Psoas muscle (tissue), 8 donors: ENCODE measurements at places on chromosomes 16 and 17. TPM values are rescaled to one million over a fixed set of nuclear protein-coding genes. Genes with fewer than 3 reads are reported as not detected.

- peak; percentile 19 for DNase-seq
Observed at GRCh38 chr17:38539386-38539785, 66.4 kb downstream of the SRCIN1 start.

The TBX6 gene
- polyA plus RNA-seq: 1.5 TPM

DNA sequence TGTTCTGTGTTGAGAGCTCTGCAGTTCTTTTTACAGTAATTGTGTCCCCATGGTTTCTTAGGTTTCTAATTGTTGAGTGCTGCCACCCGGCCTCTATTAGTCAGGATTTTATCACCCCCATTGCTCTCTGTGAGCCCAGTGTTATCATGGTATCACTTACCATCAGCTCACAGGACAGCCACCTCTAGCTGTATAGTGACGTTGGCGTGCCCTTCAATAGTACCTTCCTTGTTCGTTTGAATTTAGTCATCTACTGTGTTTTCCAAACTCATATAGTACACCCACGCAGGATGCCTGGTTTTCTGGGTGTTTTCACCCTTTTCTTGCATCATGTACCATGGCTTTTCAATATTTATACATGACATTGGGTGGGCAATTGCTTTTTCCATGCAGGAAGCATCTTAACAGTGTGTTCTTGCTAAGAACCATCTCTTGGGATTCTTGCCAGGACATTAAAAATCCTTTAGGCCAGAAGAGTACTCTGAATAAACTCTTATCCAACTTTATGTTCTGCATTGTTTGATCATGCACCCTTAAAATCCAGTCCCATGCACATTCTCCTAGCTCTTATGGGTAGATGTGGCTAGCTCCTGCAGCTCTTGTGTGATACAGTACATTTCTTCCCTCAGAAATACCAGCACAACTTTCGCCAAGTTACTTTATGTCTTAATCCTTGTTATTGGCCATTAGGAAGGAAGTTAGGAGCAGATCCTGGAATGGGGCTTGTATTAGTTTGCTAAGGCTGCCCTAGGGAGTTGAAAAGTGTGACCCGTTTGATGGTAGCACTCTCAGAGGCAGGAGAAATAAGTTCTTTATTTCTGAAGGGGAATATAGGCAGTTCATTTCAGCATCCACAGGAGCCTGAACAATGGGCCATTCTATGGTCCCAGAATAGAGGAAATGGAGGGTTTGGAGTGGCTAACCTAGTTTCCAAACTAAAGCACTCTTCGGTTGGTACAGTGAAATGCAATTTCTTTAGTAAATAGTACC lies 11.3 kb upstream of the ABCA10 start:
- DNase-seq: no peak

DNA sequence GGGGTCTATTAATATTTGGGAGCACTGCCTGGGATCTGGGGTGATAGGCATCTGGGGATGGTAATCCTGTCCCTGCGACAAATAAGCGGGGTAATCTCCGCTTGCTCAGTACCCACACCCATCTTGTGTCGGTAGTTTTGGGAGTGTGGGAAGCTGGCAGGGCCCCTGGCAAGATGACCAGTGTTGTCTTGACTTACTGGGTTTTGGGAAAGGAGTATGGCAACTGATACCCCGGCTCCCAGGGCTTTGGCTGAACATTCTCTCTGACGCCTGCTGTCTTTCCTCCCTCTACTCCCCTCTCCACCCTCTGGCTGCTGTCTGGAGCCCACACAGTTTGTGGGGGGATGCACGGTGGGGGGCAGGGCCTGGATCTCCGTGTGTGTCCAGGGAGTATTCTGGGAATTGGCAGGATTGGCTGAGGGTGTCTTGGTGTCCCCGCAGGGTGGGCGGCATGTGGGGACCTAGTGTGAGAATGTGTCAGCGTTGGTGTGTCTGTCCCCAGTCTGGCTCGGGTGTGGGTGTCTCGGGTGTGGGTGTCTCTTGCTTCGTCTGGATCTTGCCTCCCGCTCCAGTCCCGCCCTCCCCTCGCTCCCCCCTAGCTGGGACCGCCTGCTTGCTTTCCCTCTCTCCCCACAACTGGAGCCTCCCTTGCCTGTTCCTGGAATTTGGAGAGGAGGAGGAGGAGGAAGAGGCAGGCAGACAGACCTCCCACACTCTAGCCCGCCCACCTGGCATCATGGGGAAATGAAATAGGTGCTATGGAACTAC lies 12.0 kb downstream of the RARA start:
- peak; percentile 84 for DNase-seq

DNA sequence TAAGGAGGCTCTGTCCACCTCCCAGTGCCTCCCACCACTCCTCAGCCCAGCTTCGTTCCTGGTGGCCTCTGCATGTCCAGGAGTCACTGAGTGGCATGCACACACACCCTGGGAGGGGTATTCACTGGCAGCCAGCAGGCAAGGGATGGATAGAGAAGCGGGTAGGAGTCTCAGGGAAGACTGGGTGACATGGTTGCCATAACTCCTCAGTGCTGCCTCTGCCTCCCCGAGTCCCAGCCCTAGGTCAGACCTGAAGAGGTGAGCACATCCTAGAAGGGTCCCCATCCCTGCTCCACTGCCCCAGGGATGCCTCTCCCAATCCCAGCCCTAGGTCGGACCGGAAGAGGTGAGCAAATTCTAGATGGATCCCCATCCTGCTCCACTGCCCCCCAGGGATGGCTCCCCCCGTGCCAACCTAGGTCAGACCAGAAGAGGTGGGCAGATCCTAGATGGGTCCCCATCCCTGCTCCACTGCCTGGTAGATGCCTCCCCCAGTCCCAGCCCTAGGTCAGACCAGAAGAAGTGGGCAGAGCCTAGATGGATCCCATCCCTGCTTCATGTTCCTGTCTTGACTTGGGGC lies 197.0 kb downstream of the IRF8 start:
- no peak for DNase-seq

DNA sequence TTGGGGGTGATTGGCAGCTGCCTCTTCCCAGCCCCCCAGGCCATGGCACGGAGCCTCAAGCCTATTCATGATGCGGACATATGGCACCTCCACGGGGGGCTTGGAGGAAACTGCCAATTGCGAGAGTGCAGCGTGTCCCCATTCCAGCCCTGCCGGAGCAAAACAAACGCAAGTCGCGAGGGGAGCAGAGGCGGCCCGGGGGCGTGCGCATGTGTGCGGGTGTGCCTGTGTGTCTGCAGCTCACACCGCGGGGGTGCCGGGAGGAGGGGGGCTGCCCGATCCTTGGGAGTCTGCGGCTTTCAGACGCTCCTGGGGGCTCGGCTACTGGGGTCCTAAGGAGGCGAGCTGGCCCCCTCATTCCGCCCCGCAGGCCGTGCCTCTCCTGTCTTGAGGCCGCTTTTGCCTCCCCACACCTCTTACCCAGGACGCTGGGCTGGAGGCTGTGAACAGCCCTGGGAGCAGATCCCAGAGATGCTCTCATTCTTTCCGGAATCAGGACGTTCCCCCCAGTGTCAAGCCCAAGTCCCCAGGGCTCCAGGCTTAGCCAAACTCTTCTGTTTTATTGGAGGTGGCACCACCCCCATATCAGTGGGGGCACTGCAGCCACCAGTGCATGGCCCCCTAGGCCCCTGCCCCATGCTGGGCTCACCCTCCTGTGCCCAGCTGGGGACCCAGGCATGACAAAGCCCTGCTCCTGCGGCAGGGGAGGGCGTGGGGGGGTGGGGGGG lies 29.1 kb downstream of the ENDOV start:
- DNase-seq: no peak

GRCh38 chr16:89052890-89053724 lies 40.5 kb upstream of the ACSF3 start:
- no peak for DNase-seq
